Psoas muscle (tissue), 8 donors: ENCODE measurements at places on chromosomes 16 and 17.

GRCh38 chr16:87245511-87245910 lies 71.7 kb downstream of the C16orf95 start:
- DNase-seq = no peak

GRCh38 chr17:79707931-79708891 lies 22.5 kb upstream of the ENPP7 start:
- peak; percentile 46 for DNase-seq

DNA sequence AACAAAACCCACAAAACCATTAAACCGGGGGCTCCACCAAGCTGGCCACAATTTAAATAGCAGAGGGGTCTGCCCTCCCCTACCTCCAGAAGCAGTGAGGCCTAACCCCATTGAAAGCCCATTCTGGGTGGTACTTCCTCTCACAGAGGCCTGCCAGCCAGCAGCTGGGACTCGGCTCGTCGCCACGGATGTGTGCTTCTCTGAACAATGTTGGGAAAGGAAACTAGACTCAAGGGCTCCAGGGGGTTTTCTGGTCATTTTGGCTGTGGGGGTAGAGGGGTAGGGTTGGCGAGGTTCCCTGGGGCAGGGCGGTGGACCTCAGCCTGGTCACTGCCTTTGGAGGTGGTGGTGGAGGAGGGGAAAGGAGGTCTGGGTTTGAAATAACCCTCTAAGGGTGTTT lies 4.7 kb upstream of the PLCG2 start:
- no peak for DNase-seq

GRCh38 chr17:75754378-75755204 lies 10.4 kb downstream of the GALK1 start:
- no peak for DNase-seq

DNA sequence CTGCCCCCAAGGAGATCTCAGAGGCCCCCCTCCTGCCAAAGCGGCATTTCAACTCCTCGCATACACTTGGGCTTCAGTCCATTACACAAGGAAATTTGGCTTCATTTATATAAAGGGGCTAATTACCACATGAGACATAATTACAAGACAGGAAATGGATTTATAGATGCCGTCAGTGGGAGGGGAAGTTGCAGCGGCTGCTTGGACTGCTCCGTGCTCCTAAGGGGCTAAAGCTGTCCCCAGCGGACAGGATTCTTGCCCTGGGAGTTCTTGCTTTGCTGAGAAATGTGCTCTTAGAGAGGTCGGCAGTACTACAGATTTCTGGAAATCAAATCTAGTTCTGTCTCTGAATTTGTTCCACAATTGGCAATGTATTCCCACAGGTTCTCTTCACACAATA lies 57.2 kb upstream of the NLK start:
- DNase-seq = no peak

GRCh38 chr16:69508033-69508755 lies 57.6 kb upstream of the NFAT5 start:
- no peak for DNase-seq

DNA sequence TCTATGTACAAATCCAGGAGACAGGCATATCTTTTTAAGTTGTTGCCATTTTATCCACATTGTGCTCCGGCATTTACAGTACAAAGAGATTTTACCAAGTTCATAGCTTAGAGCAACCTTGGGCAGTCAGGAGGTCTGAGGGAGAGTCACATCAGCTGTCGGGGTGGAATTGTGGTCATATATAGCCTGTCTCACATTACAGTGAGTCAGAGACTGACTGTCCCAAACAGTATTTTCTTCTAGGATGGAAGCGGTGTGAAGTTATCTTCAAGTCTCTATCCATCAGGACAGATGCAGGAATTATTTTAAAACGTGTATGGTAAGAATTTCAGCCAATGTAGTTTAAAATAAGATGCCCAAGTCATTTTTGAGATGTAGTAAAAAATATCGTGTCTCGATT lies 53.0 kb downstream of the GPRC5B start:
- DNase-seq = no peak

- peak; percentile 73 for DNase-seq
Observed at GRCh38 chr17:39132192-39132610, 19.2 kb downstream of the PLXDC1 start.

- DNase-seq = no peak
Observed at GRCh38 chr16:86490859-86491639, 19.3 kb upstream of the FOXF1 start.

DNA sequence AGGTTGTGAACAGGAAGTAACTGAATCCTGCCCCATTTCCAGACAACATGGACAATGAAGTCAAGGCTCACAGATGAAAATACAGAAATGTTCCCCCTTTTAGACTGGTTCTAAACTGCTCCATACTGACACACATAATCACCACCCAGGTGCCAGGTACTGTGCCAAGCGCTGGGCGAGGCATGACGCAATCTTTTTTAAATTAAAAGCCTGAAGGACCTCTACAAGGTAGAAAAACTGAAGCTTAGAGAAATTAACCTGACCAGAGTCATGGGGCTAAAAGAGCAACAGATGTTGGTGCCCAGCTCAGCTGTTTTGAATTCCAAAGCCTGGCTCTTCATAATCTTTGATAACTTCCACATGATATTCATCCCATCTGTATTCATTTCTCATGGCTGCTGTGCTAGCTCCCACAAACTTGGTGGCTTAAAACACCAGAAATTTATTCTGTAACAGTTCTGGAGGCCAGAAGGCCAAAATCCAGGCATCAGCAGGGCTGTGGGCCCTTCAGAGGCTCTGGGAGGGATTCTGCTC lies 4.9 kb upstream of the RAB11FIP4 start:
- DNase-seq = no peak

DNA sequence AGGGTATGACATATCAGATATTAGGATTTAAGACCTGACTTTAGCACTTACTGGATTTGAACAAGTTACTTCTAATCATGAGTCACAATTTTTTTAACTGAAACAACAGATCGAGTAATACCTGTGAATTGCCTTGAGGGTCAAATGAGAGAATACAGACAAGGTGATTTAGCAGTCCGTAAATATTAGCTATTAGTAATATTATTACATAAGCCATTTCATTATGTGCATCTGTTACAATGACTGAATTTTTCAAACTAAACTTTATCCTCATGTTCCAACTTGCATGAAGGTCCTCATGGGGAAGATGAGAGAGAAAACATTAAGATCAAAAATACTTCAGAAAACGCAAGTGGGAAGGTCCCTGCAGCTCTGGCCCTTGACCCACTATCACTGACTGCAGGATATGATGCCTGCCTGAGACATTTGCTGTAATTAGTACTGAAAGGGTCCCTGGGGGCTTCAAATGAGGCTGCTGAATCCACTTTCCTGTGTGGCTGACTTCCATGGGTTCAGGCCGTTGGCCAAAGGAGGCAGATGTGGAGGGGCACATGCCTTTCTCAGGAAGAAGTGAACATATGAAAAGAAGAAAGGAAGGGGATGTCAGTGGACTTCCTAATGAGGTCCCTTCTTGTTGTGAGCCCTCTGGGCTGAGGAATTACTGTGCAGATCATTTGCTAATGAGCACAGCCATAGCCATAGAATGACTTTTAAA lies 441.7 kb downstream of the CDH11 start:
- DNase-seq = no peak

GRCh38 chr17:67912656-67913055 lies 83.6 kb downstream of the C17orf58 start:
- DNase-seq = no peak

- DNase-seq = no peak
Observed at GRCh38 chr17:7982666-7983065, 19.7 kb upstream of the GUCY2D start.

- no peak for DNase-seq
Observed at GRCh38 chr17:17147821-17148220, 58.3 kb downstream of the PLD6 start.

- no peak for DNase-seq
Observed at GRCh38 chr17:67276075-67276474, 31.1 kb upstream of the HELZ start.

GRCh38 chr16:63497408-63497807 lies 1461.2 kb upstream of the CDH8 start:
- no peak for DNase-seq

GRCh38 chr17:1727876-1728630 lies 3.5 kb downstream of the WDR81 start:
- no peak for DNase-seq

- no peak for DNase-seq
Observed at GRCh38 chr17:20952183-20952582, 90.6 kb downstream of the USP22 start.

GRCh38 chr17:37220607-37220953 lies 155.2 kb upstream of the C17orf78 start:
- DNase-seq = no peak

DNA sequence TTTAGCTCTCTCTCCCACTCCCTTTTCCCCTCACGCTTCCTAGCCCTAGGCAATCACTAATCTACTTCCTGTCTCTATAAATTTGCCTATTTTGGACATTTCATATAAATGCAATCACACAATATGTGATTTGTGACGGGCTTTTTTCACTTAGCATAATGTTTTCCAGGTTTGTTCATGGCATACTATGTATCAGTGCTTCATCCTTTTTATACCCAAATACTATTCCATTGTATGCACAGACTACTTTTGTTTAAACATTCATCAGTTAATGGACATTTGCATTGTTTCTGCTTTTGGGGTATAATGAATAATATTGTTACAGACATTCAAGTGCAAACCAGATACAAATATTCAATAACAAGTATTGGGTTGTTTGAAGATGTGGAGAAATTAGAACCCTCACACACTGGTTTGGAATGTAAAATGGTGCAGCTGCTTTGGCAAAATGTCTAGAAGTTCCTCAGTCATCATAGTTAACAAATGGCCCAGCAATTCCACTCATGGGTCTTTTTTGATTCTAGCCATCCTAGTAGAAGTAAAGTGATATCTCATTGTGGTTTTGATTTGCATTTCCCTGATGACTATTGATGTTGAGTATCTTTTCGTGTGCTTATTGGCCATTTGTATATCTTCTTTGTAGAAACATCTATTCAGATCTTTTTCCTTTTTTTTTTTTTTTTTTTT lies 67.7 kb downstream of the TBX4 start:
- DNase-seq = no peak

DNA sequence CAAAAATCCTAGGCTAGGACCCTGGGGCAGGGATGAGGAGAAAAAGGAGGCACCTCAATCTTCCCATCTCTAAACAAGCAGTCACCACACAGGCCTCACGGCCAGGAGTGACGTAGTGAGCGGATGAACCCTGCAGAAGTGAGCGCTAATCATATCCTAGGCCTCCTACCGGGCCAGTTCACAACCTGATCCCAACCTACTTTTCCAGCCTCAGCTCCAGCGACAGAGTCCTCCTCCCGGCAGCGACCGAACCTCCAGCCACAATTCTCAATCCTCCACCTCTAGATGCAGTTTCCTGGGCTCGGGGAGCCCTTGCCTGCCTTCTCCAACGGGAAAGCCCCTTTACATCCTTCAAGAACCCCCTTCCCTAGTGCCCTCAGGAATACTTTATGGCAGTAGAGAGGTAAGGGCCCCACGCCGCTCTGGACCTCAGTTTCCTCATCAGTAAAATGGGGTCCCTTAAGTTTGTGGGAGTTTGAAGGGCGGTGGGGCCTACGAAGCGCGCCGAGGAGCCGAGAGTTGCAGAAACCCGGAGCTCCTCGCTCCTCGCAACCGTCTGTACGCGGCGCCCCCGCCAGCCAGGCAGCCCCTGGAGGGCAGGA lies 1.4 kb downstream of the ZNF668 start:
- DNase-seq = peak; percentile 62

GRCh38 chr16:16996827-16997226 lies 473.9 kb downstream of the XYLT1 start:
- DNase-seq = no peak

DNA sequence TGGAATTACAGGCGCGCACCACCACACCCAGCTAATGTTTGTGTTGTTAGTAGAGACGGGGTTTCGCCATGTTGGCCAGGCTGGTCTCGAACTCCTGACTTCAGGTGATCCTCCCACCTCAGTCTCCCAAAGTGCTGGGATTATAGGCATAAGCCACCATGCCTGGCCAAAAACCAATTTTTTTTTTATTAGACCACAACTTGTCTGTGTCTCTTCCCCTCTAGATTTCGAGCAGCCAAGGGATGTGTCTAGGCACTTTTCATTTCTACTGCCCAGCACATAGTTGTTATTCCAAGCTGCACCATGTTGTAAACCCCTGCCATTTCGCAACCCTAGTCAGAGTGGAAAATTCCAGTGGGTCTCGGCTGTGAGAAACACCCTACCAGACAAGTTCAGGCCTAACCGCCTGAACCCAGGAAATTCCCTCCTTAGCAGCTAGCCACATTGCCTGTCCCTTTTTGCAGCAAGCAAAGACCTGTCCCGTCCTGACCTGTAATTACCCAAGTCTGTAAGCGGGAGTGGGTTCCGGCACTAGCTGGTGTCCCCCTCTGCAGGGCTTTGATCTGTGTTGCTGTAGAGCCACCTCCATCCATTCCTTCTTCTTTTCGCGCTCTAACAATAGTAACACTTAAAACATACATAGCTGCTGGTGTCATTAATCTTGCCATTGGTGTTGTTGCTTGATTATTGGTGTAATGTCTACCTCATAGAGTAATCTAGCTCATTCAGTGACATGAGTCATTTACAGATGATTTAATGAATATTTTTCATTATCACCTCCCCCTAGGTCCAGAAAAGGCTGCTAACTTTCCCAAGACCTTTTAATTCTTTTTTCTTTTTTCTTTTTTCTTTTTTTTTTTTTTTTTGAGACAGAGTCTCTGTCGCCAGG lies 77.3 kb upstream of the ATF7IP2 start:
- DNase-seq = no peak

DNA sequence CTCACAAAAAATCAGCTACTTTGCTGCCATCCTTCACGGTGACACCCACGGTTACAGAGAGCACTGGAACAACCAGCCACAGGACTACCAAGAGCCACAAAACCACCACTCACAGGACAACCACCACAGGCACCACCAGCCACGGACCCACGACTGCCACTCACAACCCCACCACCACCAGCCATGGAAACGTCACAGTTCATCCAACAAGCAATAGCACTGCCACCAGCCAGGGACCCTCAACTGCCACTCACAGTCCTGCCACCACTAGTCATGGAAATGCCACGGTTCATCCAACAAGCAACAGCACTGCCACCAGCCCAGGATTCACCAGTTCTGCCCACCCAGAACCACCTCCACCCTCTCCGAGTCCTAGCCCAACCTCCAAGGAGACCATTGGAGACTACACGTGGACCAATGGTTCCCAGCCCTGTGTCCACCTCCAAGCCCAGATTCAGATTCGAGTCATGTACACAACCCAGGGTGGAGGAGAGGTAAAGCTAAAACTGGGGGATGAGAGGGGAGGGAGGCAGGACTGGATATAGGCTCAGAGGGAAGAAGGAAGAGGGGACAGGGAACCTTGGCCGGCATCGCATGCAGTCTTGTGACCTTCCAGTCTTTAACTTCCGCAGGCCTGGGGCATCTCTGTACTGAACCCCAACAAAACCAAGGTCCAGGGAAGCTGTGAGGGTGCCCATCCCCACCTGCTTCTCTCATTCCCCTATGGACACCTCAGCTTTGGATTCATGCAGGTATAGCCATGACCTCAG lies 581 bp downstream of the CD68 start:
- DNase-seq = no peak
